ENCODE measurements at places on chromosomes 1 and 21.

DNA sequence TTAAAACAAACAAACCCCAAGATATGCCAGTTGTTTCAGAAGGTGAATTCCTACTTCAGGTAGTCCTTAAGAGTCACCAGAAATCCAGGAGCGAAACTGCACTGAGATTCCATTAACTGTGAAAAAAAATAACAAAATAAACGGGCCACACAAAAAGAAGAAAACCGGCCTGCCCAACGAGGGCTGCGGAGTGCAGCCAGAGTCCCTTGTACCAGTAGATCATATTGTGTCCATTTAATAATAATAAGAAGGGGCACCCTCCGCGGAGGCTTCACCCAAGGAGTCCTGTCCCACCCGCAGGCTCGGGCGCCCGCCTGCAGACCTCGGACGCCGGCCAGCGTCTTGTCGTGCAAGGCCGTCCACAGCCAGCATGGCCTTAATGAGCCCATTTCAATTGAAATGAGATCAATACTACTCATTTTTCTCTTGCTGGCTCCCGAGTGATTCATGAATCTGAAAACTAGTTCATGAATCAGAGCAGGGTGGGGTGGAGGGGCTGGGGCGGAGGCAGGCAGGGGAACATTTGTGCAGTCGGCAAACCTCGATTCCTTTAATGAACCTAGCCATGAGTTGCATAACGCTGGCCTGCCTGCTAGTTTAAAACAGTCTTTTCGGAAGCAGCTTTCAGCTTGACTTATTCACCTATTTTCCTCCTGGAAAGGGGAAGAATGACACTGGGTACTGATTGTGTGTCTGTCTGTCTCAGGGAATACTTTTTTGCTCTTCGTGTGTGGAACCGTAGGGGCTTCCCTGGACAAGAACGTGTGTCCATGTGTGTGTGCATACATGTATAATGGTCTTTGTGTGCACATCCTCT is 113.1 kb upstream of the IRF2BP2 start:
- DNase-seq: peak; percentile 76

- no peak for DNase-seq
These were observed 5.8 kb downstream of the ROR1 start for GRCh38 chr1:63779338-63780211.

- DNase-seq: peak; percentile 39
These were observed 229.2 kb upstream of the CAMK1G start for GRCh38 chr1:209354111-209354839.

GRCh38 chr1:178091986-178092745 is 1.7 kb upstream of the RASAL2 start:
- no peak for DNase-seq

DNA sequence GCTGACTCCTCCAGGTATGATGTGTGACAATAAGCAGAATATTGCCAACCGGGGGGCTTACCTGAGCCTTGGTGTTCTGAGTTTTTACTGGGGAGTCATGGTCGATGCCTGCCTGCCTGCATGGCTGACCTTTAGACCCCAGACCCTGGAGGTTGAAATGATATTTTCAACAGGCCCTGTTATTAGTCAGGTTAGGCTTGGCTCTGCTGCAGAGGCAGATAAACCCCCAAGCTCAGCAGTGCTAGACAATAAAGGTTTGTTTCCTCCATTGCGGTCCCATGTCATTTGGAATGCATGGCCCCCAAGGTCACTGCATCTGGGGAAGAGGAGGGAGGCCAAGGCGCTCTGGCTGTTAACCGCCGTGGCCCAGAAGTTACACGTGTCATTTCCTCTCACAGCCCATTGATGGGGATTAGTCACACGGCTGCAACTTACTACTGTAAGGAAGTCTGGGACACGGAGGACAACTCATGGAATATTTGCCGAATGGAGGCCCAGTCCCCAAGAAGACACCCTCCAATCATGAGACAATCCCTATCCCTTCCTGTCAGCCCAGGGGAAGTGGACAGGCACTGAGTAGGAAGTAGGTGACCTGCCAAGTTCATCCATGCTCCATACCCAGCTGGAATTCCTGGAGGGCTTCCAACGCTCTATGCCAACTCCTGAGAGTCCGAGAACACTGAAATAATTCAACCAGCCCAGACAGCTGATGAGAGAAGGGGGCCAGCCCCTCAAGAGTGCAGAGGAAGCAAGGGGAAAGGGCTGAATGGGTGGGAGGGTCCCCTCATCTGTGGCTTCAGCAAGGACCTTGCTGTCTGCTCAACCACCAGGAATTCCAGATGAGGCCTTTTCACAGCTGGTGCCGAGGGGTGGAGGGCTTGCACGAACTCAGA is 97.3 kb downstream of the TAS1R2 start:
- DNase-seq: no peak

GRCh38 chr1:50591598-50591997 is 168.4 kb upstream of the DMRTA2 start:
- no peak for DNase-seq

DNA sequence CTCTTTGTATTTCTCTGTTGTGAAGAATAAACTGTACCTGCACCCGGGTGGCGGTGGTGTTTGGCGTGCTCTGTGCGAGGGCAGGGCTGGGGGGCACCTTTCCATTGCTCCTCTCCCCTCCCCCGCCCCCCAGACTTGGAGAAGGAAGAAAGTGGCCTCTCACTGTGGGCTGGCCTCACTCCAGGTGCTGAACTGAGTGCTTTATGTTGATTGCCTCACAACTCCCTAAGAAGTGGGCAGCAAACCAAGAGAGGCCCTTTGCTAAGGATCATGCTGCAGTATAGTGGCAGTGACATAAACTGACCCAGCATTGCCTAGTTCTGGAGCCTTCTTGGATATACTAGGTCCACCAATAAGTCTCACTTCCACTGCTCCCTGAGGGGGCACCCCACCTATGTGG is 20.2 kb downstream of the A3GALT2 start:
- no peak for DNase-seq

GRCh38 chr1:26239936-26240335 is 5.9 kb downstream of the CEP85 start:
- no peak for DNase-seq

GRCh38 chr1:5311634-5312292 is 657.4 kb downstream of the AJAP1 start:
- no peak for DNase-seq

DNA sequence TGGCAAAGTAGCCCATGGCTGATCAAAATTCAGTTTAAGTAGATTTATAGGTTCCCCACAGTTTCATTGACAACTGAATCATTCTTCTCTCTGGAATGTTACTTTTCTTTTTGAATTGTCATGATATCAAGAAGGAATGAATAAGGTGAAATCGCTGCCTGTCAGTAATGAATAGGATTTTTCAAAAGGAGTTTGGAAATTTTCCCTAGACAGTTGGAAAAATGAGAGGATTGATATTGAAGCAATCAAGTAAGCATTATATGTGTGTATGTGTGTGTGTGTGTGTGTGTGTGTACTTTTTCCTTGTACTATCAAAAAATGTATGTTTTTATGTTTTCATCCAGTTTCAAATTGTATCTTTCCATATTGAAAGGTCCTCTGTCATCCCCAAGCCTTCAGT is 479.5 kb downstream of the MRPL39 start:
- no peak for DNase-seq

GRCh38 chr1:236516929-236517704 is 6.7 kb upstream of the LGALS8 start:
- no peak for DNase-seq

DNA sequence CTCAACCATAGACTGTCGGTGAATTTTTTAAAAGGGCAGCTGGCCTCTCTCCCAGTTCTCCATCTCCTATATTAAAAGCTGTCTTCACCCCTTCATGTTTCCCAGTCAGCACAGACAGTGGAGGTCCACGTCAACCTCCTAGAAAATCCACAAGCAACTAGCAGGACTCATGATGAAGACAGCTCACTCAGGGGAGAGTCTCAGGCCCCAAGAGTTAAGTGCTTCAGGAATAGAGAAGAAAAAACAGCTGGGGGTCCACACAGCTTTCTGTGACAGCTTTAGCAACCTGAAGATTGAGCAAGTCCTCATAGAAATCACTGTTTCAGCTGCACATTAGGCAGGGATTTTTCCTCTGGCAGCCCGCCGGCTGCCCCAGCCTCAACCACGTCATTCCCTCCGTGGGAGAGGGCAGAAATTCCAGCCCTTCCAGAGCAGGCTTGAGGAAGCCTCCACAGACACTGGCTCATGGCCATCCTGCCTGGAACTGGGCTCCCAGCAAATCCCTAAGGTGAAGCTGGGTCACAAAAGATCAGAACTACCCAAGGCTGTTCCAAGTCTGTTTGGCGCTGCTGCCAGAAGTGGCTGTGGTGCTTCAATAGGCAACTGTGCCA is 15.2 kb downstream of the GPR161 start:
- DNase-seq: no peak

DNA sequence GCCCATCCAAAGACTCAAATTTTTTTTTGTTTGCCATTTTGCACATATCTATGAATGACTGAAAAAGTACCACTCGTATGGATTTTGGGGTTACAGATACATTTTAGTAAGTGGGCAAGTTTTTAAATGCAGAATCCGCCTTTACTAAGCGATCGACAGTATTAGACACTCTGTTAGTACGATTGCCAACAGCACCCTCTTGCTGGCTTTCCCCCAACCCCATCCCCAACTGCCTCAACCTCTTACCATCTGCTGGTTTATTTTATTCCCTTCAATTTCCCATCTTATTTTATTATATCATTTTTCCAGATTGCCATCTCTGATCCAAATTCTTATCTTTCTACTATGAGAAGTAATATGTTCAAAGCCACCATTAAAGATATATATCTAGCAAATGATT is 244.8 kb downstream of the LRRIQ3 start:
- DNase-seq: no peak

- DNase-seq: no peak
These were observed 12.9 kb upstream of the ETV3 start for GRCh38 chr1:157151073-157151472.

GRCh38 chr21:41620982-41621381 is 113.0 kb upstream of the TMPRSS2 start:
- no peak for DNase-seq

DNA sequence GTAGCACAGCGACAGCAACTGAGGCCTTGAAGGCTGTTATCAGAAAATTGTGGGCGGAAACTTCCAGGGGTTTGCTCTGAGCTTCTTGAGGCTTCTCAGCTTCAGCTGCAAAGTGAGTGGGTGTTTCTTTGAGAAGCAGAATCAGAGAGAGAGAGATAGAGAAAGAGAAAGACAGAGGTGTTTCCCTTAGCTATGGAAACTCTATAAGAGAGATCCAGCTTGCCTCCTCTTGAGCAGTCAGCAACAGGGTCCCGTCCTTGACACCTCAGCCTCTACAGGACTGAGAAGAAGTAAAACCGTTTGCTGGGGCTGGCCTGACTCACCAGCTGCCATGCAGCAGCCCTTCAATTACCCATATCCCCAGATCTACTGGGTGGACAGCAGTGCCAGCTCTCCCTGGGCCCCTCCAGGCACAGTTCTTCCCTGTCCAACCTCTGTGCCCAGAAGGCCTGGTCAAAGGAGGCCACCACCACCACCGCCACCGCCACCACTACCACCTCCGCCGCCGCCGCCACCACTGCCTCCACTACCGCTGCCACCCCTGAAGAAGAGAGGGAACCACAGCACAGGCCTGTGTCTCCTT is at the start of gene FASLG:
FASLG (plus strand) TSS at position 233 of the 583 bp plus-strand sequence; CDS start at position 332, 99 bp downstream.
- peak; percentile 76 for DNase-seq

DNA sequence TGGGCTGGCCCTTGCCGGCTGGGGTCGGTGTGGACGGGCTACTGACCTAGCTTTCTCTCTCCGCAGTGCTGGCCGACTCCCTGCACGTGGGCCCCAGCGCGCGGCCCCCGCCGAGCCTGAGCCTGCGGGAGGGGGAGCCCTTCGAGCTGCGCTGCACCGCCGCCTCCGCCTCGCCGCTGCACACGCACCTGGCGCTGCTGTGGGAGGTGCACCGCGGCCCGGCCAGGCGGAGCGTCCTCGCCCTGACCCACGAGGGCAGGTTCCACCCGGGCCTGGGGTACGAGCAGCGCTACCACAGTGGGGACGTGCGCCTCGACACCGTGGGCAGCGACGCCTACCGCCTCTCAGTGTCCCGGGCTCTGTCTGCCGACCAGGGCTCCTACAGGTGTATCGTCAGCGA is 34.9 kb downstream of the PTGFRN start:
- DNase-seq: no peak

DNA sequence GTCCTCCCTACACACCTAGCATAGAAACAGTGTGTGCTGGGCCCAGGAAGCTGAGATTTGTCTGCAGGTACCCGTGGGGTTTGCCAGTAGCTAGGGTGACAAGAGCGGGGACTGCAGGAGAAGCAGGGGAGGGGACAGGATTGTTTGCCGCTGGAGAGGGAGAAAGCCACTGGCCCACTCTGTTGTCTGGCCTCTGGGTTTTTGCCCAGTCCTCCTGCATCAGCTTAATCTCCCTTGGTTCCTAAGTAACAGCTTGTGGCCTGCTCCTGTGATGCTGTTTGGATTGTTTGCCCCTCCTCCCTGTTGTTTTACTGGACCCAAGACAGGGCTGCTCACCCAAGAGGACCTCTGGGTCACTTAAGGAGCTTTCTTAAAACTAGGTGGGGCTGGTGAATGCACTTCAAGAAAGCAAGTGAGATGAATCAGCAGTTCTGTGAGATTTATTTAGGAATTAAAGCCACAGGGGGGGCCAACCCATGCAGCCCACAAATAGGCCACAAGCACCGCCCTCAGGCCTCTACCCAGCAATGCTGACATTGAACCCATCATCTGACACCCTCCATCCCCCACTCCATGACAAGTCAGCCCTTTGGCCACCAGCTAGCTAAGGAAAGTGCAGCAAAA is 142.8 kb downstream of the ZZZ3 start:
- DNase-seq: no peak

- DNase-seq: no peak
These were observed 32.3 kb downstream of the SHISAL2A start for GRCh38 chr1:52665006-52665941.

- no peak for DNase-seq
These were observed 17.7 kb downstream of the NTNG1 start for GRCh38 chr1:107158496-107158895.

DNA sequence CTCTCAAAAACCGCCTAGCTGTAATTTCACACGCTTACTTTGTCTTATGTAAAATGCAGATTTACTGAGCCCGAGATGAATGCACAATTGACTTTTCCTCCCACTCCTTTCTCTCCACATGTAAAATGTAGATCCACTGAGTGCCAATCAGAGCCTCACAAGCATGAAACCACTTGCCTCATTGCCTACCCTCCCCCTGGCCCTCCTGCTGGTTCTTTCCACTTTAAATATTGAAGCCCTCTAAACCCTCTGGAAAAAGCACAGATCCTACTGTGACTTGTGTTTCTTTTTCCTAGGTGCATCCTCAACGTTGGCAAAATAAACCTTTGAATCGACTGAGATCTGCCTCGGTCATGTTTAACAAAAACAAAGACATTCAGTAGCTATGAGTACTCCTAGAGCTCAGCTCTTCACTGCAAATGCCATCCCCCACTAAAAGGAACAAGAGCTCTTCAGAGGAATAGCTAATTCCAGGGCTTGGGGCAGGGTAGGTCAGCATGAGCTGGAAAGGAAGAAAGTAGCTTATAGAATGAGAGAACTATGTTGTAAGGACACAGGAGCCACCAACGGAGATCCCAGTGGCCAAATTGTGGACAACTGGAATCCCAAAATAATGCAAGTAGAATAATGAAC is 365.5 kb upstream of the RUNX1 start:
- DNase-seq: no peak

- DNase-seq: no peak
These were observed 45.1 kb downstream of the FYB2 start for GRCh38 chr1:56774067-56774609.
